ENCODE measurements at places on chromosomes 11 and 22. TPM values are rescaled to one million over a fixed set of nuclear protein-coding genes. Genes with fewer than 3 reads are reported as not detected.

DNA sequence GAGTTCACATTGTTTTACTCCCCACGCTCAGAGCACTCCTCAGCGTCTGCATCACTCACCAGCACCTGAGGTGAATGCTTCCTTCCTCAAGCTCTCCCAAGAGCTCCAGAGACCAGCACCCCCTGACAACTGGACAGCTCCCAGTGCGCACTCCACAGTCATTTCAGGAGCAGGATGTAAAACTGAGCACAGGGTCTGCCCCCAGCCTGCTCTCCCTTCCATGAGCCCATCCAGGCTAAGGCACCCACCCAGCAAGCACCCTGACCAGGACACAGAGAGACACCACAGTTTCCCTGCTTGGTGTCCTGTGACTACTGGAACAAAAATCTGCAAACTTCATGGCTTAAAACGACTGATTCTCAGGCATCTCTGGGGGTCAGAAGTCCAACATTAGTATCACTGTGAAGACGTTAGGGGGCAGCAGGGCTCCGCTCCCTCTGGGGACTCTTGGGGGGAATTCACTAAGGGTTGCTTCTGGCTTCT lies 3.3 kb downstream of the SCGB1D2 start:
- H3K4me3 ChIP-seq: no peak overlapping the region
- DNase-seq: peak; percentile 48
- H3K27ac ChIP-seq: no peak overlapping the region
- no peaks in the 10 kb centered on the region for H3K4me1 ChIP-seq

Gene SCGB1D2
- total RNA-seq: not detected

Gene ANO3
- total RNA-seq: 0.05 TPM

DNA sequence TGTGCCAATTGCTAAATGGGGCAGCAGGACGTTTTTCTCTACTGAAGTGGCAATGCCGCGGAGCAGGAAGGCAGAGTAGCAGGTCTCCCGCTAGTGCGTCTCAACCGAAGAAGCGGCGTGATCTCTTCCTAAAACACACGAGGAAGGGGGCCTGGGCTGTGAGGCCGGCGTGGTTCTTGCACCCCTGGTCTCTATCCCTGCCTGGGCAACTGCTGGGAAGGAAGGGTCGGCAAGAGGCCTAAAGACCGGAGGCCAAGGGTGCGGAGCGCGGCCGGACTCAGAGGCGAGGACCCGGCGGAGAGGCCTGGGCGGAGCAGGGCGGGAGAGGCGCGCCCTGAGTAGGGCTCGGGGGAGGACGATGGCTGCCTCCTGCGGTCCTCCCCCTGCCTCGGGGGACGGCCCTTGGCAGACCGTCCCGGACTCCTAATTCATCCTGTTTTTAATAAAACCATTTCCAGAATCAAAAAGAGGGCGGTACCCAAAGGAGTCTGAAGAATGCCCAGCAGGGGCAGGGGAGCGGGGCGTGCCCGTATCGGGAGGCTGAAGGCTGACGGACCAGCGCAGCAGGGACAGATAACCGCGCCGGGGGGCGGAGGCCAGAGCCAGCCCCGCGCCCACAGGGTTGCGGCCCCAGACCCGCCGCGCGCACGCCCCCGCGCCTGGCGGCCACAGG lies 572 bp upstream of the APLP2 start:
- H3K36me3 ChIP-seq: peaks cover 2% of the 10 kb centered on the region
- peak overlapping the region; percentile 90 for H3K4me3 ChIP-seq
- H3K4me1 ChIP-seq: peaks cover 18% of the 10 kb centered on the region
- H3K27me3 ChIP-seq: peaks cover 33% of the 10 kb centered on the region

DNA sequence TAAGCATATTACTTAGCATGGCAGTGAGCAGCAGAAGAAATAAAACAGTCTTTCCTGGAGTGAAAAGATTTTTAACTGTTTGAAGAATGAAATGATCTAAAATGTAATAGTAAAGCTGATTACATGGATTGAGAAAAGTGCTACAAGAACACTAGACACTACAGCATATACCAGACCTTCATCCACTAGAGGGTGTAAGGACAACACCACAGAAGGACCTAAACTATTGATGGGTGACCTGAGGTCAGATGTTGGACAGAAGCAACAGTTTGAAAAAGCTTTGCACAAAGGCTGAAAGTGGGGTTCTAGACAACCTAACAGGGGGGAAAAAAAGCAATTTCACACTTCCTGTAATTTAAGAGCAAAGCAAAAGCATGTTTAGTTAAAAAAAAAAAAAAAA lies 97.7 kb downstream of the RBFOX2 start:
- H3K27me3 ChIP-seq: peaks cover 19% of the 10 kb centered on the region
- no peak for DNase-seq
- H3K4me3 ChIP-seq: no peak overlapping the region
- H3K4me1 ChIP-seq: no peaks in the 10 kb centered on the region
- no peak overlapping the region for H3K27ac ChIP-seq
- H3K36me3 ChIP-seq: no peaks in the 10 kb centered on the region

GRCh38 chr22:31126869-31127175 lies 4.1 kb downstream of the INPP5J start:
- no peaks in the 10 kb centered on the region for H3K36me3 ChIP-seq
- H3K27ac ChIP-seq: no peak overlapping the region
- H3K27me3 ChIP-seq: no peaks in the 10 kb centered on the region
- H3K4me3 ChIP-seq: no peak overlapping the region
- H3K4me1 ChIP-seq: no peaks in the 10 kb centered on the region
- no peak for DNase-seq

Gene OR4D5
- not detected for total RNA-seq

Gene ZNF143
- total RNA-seq: 44.2 TPM

Gene MIOX
- 0.61 TPM for total RNA-seq
